ENCODE measurements at places on chromosomes 7 and 10.

GRCh38 chr7:101804967-101805366 lies 12.5 kb upstream of the CUX1 start:
- DNase-seq, result peak; percentile 24

DNA sequence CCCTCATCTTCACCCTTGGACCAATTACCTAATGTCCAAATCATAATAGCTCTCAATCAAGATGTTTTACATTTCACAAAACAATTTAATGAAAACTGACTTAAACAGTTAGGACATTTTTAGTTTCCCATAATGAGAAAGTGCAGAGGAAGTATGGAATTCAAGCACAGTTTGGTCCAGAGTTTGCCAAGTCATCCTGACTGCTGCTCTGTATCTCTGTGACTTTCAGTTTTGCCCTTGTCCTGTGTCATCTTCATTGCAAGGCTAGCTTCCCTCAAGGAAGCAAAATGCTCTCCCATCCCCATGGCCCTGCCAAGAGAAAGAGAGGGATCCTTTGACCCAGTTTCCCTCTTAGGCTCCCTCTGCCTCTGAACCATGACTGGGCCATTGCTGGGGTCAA lies 7.9 kb upstream of the PLEKHS1 start:
- no peak for DNase-seq

- no peak for DNase-seq
These were observed 17.6 kb downstream of the CYTH3 start for GRCh38 chr7:6254866-6255265.

DNA sequence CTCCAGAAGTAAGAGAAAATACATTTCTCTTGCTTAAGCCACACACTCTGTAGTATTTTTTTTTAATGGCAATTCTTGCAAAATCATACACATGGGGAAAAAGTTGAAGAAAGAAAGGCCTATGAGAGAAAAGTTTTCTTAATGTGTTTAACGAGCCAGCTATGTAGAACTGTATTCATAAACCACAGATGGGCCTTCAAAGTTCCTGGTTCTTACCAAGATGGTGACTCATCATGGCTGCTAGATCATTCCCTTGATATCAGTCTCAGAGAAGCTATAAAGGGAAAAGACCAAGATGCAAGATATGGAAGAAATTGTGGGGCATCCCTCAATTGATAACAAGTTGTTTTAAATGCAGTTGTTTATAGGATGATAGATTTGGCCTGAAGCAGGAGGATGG lies 992.7 kb upstream of the MBL2 start:
- no peak for DNase-seq

DNA sequence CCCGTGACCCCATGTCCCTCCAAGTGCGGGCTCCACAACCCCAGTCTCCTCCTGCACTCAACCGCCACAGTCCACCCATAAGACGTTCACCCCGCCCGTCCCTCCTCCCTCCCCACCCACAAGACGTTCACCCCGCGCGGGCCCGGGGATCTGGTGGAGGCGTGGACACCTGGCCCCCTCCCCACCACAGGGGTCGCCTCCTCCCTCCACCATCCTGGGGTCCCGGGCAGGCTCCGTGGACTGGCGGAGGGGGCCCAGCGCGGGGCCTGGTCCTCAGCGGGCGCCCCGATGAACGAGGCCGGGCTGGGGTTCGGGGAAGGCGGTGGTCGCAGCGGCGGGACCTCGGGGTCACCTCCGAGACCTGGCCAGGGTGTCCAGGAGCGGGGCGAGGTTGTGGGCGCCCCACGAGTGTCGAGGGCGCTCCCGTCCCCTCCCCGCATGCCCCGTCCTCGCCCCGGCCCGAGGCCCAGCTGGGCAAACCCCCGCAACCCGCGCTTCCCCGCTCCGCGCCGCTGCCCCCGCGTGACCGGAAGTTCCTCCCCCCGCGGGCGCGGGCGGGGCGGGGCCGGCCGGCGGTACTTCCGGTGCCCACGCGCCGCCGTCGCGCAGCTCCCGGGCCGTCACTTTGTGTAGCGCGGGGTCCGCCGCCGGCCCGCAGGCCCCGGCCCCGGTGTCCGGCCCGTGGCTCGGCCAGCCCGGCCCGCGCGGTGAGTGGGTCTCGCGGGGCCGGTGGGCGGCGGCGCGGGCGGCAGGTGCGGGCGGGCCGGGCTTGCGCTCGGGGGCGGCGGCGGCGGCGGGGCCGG lies at the start of gene ZNF316:
Gene ZNF316 (plus strand): TSS at position 578 of the 803 bp plus-strand sequence. CDS start 5,092 bp downstream, outside the sequence.
- peak; percentile 72 for DNase-seq

Measured in activated naive CD4-positive, alpha-beta T cell treated with anti-CD3 and anti-CD28 coated beads, Interleukin-2, amount 10 ng/mL, durations not matched to agents 7 days and 5 days (primary cell).